Karpas-422 (cell line): ENCODE measurements at places on chromosomes 7 and 10.
A peak's percentile ranks its signal among the peaks of the same experiment; 100 is the strongest.

GRCh38 chr10:26624006-26624405 lies 73.5 kb upstream of the PDSS1 start:
- DNase-seq, result no peak

- DNase-seq, result no peak
Measured at GRCh38 chr10:110109511-110109910, 97.9 kb upstream of the MXI1 start.

GRCh38 chr7:7653593-7654187 lies 13.1 kb downstream of the UMAD1 start:
- peak; percentile 79 for DNase-seq

GRCh38 chr10:25786161-25786560 lies 147.9 kb upstream of the MYO3A start:
- no peak for DNase-seq

- peak; percentile 73 for DNase-seq
Measured at GRCh38 chr10:104274762-104275721, 6.1 kb downstream of the GSTO2 start.

DNA sequence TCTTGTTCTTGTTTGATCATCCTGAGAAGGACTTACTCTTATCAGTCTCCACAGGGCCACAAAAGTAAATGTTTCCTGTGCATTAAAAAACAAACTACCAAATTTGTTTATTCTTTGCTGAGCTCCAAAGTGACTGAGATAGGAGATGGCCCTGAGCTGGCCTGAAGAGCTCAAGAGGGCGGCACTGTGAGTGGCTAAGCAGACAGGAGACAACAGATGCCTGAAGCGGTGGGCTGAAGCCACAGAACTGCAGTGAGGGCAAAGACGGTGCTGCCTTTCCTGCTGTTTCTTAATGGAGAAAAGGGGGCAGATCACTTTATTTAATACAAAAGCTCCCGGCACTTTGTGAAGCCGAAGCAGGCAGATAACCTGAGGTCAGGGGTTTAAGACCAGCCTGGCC lies 379.6 kb downstream of the ARL4A start:
- no peak for DNase-seq

DNA sequence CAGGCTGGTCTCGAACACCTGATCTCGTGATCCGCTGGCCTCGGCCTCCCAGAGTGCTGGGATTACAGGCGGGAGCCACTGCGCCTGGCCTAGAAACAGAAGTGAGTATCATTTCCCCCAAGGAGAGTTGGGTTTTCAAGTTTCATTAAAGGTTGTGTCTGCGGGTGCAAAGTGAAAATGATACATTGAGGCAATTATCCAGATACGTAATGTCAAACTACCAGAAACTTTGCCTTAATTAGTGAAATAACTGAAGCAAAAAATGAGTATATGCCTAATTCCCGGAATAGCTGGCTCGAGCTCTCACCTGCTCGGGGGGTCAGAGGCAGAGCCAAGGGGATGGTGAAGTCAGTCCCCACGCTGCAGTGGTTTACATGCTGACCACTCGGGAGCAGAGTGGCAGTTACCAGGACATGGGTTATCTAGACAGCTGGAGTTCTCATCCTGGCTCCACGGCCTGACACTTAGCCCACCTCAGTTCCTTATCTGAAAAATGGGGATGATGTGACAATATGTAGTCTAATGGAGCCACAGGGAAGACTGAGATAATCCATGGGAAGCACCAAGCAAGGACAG lies 25.5 kb downstream of the CHST15 start:
- DNase-seq, result no peak

DNA sequence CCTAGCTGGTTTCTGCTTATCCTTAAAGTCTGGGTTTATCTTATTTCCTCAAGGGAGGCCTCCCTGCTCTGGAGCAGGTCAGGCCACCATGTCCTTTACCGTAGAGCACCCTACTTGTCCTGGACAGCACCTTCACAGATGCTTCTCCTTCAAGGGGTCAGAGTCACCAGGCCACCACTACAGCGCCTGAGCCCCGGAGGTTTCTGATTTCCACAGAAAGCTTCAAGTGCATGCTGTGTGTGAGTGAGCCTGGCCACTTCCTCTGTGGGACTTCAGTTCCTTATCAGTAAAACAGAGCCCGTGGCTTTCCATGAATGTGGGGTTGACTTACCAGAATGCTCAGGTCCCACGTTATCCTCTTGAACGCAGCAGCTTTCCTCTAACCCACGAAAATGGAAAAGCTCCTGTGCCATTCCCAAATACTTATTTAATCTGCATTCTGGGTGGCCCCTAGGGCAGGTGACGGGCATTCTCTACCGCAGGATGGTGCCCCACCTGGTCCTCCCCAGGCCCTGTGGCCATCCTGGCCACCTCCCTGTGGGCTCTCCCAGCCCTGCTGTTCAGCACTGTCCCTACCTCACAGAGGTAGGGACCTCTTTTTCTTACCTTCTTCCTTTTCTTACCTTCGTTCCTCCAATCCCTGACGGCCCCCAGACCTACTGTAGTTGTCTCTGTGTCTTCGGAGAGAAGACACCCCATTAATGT lies 1.4 kb upstream of the DOCK1 start:
- no peak for DNase-seq

- DNase-seq, result no peak
Measured at GRCh38 chr10:69080226-69080625, 7.7 kb upstream of the SRGN start.

GRCh38 chr7:146956853-146957252 lies 840.3 kb downstream of the CNTNAP2 start:
- DNase-seq, result no peak

DNA sequence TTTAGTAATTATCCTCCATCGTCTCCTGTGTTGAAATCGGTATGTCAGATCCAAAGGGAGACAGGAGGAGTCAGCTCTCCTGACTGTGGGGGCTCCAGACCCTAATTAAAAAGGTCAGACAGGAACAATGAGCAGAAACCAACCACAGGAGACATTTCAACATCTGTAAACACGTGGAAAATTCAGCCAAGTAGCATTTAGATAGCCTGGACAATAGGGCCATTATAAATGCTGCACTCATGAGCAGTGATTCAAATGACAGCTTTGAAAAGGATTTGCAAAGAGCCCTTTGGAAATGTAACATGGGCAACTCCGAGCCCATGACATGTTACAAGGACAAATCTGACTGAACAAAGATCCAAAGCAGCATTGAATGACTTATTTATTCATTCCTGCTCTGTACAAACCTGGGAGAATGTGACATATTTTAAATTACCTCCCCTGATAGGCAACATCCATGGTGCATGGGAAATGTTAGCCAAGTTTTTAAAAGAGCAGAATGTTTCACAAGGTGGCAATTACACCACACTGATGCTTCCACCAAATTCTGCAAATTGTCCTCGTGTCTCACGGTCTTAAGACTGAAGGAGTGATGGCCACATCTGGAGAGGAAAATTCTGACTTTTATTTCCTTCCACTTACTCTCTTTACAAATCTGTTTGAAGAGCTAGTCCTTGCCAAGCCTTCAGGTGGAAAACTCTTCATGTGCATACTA lies 113.3 kb upstream of the KMT2E start:
- no peak for DNase-seq

GRCh38 chr7:16904076-16904475 lies 22.3 kb upstream of the AGR3 start:
- no peak for DNase-seq

- DNase-seq, result peak; percentile 64
Measured at GRCh38 chr10:73773152-73773879, 8.5 kb upstream of the CHCHD1 start.

- no peak for DNase-seq
Measured at GRCh38 chr7:106294334-106294733, 9.6 kb upstream of the NAMPT start.

DNA sequence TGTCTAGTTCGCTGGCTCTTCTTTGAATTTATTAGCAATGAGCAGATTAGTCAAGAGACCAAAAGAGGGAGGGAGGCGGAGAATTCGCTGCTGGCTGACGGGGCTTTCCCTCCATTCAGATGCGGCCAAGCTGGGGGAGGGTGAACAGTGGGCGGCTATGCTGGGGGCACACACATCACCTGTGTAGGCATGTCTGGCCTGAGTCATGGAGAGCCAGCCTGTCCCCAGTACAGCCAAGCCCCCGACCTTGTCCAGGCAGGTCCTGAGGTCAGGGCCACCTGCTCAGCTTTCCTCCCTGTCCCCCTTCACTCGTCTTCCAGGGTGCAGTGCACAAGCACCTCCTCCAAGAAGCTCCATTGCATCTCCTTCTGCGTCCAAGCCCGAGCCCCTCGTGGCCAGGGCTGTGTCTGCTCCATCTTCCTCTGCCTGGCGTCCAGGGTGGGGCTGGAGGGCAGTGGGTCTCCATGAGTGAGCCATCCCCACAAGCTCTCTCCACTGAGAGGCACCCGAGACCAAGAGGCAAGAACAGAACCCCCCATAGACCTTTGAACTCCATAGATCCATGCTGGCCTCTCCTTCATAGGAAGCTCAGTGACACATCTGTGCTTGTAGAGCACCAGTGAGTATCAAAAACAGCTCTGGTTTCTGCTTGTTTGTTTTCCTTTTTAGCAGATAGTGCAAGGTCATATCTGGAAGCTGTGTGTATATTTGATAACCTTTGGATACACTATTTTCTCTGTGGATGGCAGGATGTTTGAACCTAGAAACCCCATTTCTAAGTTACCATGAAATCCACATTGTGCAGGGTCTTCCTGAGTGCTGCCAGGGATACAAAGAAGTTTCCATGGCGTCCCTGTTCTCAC lies 1.9 kb upstream of the DEPP1 start:
- no peak for DNase-seq

- DNase-seq, result no peak
Measured at GRCh38 chr7:104823177-104823576, 190.8 kb upstream of the KMT2E start.

DNA sequence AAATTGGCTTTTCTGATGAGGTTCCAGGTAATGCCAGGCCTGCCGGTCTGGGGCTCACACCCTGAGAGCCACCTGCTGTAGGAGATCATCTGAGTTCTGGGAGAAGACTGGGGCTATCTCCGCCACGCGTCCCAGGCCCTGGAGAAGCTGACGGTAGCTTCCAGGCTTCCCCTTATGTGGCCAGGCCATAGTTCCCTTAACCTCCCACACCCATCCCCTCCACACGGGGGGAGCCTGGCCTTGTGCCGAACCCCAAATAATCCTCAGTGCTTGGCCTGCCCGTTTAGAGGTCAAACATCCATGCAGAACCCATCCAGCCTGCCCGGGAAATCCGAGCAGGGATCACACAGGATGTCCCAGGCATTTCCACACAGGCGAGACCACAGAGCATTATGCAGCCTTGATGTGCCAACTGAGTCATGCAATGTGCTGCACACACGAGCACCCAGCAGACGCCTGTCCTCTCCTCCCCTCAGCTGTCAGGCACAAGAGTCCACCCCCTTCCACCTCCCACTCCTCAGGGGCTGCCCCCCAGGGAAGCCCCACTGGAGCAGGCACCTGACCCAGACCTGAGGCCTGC lies 176.2 kb downstream of the PRKAG2 start:
- no peak for DNase-seq

GRCh38 chr10:124719213-124719851 lies 24.8 kb downstream of the FAM53B start:
- DNase-seq, result peak; percentile 91

DNA sequence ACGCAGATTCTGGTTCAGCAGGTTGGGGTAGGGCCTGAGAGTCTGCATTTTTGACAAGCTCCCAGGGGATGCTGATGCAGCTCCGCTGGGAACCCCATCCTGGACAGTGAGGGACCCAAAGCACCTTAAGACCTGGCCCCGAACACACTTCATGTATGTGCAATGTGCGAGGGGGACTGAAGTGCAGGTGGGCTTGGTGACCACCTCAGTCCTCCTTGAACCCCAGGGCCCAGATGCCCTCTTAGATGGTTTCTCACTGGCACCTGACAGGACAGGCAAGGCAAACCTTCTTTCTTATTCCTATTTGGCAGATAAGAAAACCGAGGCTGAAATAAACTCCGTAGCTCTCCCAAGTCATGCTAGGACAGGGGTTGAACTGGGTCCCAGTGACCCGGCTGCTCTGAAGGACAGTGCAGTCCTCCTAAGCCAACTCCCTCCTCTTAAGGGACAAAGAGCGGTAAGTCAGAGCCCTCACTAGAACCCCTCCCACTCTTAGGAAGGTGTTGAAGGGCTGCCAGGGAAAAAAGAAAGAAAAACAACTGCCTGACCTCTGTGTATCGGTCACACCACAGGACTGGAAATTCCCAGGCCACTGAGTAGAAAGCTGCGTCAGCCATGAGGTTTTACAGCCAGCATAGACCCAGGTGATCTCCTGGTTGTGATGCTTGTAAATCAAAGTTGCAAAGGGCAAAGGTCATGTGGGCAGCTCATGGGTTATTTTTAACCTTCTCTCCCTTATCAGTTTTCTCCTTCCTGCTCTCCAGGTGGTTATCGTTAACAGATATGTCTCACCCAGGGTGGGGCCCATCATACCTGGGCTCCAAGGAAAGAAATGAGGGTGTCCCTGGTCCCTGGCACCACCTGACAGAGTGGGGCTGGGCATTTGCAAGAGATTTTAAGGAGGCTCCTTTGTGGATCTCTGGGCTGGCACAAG lies 90.9 kb upstream of the SMNDC1 start:
- DNase-seq, result no peak

- DNase-seq, result no peak
Measured at GRCh38 chr10:55224007-55224781, 423.2 kb upstream of the PCDH15 start.
